ENCODE measurements at places on chromosomes 1 and 21.

DNA sequence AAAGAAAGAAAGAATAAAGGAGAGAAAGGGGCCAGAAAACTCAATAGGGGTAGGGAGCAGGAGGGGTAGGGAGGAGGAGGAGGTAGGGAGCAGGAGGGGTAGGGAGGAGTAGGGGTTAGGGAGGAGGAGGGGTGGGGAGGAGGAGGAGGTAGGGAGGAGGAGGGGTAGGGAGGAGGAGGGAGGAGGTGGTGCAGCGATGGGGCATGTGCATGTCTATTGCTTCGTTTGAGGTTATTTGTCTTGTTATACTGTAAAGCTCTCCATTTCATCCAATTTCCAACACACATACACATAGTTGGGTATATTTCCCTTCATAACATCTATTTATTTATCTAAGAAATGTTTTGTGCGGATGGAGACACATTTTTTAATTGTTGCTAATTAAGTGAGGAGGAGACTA is 19.7 kb downstream of the RGS1 start:
- DNase-seq: no peak

DNA sequence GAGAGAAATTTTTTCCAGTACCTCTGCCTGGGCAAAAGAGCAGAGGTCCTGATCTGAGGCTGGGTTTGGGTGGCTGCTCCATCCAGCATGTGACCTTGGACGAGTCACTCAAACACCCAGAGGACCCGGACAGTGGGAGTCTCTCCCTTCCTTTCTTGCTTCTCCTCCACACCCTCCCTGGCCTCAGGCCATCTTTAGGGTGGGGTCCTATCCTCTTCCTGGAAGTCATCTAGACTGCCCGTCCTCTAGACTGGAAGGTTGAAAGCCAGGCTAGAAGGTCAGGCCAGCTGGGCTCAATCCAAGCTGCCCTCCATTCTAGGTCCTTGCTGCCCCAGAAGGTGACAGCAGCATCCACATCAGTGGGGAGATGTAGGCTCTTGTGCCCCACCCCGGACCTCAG is 599.5 kb downstream of the MATN1 start:
- DNase-seq: no peak

- no peak for DNase-seq
Observed at GRCh38 chr21:20703112-20703767, 295.0 kb upstream of the NCAM2 start.

GRCh38 chr1:67040405-67040804 is 13.5 kb downstream of the SLC35D1 start:
- no peak for DNase-seq

DNA sequence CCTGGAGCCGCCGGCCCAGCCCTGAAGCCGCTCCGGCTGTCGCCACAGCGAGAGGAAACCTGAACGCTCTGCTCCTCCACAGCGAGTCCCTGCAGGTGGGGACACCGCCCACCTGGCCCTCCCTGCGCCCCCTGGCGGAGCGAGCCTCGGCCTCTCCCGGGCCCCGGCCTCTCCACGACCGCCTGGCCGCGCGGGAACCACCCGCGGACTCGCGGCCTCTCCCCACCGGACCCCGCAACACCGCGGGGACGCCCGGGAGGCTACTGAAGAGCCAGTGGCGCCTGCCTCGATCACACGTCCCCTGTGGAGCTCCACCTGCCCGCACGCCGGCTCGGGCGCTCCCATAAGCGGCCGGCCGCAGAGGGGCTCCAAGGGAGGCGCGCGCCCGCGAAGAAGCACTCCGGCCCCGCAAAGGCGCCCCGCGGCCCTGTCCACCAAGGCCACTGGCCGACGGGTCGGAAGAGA is 109.6 kb downstream of the KCNN3 start:
- peak; percentile 79 for DNase-seq

Data from stimulated activated CD4-positive, alpha-beta T cell treated with anti-CD3 and anti-CD28 coated beads, Interleukin-1b, Interleukin-23, amount 100 ng/mL, for 1 hour (primary cell).